NCI-H1436 (cell line): ENCODE measurements at places on chromosomes 1 and 21.

GRCh38 chr1:36087233-36088123 is 1.2 kb upstream of the ADPRS start:
- DNase-seq: no peak

DNA sequence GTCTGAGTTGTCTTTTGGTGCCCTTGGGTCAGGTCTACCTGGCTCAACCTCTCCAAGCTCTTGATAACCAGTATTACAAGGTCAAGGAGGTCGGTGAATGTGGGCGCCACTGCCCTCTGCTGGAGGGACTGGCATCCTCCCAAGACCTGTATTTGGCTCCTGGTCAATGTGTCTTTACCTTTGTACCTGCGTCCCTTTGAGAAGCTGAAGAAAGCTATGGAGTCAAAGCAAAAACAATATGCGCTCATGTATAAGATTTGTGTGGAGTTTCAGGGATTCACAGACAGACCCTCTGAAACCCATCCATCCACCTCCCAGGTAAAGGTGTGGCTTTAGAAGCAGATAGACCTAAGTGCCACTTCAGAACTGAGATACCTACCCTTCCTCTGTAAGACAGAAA is 61.8 kb upstream of the NBL1 start:
- DNase-seq: no peak

- DNase-seq: no peak
Observed at GRCh38 chr1:93676427-93676826, 5.2 kb downstream of the BCAR3 start.

DNA sequence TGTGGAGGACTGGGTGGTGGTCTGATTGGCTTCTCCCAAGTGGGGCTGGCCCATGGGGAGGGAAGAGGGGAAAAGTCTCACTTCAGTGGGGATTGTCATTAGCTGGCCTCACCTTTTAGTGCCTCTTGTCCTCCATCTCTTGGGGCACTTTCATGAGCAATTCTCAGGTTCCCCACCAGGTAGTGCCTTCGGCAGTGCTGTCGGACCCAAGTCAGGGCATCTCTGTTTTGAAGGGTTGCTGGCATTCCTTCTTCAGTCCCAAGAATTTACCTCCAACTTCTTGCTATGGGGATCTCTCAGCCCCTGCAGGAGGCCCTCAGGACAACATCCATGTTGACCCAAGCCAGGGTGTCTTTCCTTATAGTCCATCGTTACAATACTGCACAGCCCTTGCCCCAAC is 54.7 kb upstream of the F3 start:
- DNase-seq: no peak

DNA sequence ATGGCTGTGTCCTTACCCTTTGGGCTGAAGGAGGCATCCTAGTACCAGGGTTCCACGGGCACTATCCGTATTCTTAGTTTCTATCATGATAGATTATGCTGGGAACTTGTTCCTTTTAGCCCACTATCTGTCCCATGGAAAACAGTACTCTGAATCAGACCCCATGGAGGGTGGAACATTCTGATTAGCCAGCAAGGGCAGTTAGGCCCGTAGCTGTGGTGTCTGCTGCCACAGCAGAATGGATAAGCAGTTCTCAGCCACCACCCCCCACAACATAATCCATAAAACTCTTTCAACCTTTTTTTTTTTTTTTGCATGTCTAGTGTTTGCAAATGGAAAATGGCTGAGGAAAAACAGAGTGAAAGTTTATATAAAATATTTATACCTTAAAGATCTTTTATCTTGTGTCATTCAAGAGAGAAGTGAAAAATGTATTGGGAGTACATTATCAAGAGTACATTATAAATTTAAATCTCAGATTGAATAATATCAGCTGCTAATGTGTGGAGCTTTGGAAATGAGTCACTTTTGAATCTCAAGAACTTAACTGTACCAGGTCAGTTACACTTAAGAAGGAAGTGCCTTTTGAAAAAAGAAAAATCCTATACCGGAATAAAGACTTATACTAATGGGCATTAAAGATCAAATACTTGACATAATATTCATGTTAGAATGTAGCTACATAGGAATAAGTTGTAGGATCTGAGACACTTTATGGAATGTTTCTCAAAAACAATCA is 80.3 kb downstream of the NFIA start:
- DNase-seq: no peak

GRCh38 chr1:203556047-203556851 is 62.3 kb downstream of the OPTC start:
- DNase-seq: no peak

DNA sequence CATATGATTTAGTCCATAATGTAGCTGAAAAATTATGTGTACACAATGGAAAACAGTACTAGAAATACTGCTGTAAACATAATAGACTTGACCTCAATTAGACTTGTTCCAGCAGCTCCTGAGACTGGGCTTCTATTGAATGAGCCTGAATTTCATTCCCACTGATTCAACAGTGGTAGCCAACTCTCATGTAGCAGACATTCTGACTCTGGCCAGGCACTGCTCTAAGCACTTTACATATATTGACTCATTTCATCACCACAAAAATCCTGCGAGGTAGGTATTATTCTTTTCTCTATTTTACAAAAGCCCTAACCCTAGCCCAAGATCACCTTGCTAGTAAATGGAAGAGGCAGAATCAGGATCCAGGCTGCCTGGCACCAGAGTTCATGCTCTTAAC is 12.8 kb upstream of the CTSS start:
- no peak for DNase-seq

- no peak for DNase-seq
Observed at GRCh38 chr1:172882791-172883386, 167.9 kb downstream of the TNFSF18 start.

- DNase-seq: no peak
Observed at GRCh38 chr1:68675336-68675735, 178.5 kb upstream of the DEPDC1 start.

GRCh38 chr1:118334506-118334905 is 149.5 kb upstream of the SPAG17 start:
- DNase-seq: no peak

GRCh38 chr21:45670731-45671130 is 27.2 kb downstream of the PCBP3 start:
- no peak for DNase-seq

- no peak for DNase-seq
Observed at GRCh38 chr21:41562101-41563000, 54.4 kb upstream of the TMPRSS2 start.
